ENCODE measurements at places on chromosomes 4 and X.
A peak's percentile ranks its signal among the peaks of the same experiment; 100 is the strongest.

- DNase-seq: no peak
Measured at GRCh38 chrX:3589474-3589873, 124.0 kb downstream of the PRKX start.

GRCh38 chr4:37935026-37935425, 25.2 kb upstream of the PTTG2 start:
- no peak for DNase-seq

- no peak for DNase-seq
Measured at GRCh38 chr4:181443021-181443420, 800.2 kb upstream of the TENM3 start.

DNA sequence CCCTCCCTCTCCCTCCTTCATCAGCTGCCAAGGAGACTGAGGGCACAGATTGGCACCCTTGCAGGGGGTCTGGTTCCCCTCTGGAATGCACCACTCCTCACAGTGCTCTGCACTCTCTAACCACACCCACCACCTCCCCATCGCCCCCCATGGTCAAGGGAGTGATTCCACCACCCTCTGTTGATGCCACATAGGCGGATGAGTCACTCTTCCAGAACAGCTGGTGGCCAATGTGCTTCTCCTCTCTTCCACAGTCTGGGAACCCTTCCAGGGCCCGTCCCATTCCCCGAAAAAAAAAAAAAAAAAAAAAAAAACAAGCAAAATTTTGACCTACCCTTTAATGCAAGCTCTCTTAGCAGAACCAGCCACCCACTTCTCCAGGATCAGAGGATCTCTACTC, 341.3 kb upstream of the KLF3 start:
- no peak for DNase-seq

DNA sequence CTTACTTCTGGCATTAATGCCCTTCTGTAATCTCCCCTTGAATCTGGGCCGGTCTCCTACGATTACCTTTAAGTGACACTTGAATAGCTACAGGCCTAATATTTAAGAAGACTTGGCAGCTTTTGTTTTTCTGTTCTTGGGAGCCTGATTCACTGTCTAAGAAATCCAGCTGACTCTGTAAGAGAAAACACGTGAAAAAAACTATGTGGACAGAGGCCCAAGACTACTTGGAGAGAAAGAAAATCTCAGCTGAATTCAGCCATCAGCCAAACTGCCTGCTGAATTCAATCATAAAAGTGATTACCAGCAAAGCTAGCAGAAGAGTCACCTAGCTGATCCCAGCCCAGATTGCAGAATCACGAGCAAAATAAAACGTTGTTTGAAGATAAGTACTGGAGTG, 521.2 kb downstream of the MID1IP1 start:
- DNase-seq: no peak

DNA sequence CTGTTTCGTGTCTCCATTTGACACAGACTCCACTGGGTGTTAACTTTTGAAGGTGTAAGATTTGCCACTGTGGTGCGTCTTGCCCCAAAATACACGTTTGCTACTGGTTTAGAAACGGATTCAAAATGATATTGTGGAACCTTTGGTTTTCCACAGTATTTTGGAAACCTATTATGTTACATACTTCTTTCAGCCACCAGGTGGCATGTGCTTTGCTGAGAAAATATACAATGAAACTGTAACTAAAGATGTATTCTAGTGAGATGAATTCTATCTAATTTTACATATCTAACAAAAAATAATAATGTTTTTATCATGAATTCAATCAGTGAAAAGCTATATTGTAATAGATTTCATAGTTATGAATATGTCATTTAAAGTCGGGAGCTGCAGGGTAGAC, 28.4 kb upstream of the SLITRK4 start:
- no peak for DNase-seq

- DNase-seq: no peak
Measured at GRCh38 chr4:1049591-1049905, 38.1 kb downstream of the FGFRL1 start.

DNA sequence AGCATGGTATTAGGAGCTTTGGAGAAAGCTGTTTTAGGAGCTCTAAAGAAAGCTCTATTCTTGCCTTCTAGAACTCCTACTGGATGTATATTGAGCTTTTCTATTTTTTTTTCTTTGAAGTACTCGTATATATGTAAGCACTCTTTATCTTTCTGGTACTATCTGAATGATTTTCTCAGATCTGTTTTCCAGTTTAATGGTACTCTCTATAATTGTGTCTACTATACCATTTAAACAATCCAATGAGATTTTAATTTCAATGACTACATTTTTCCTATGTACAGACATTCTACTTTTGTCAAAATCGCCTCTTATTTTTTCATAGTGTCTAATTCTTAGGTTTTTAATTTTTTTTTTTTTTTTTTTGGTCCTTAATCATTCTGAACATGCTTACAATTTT, 328.1 kb downstream of the DCTD start:
- DNase-seq: no peak

- DNase-seq: no peak
Measured at GRCh38 chr4:99165978-99166377, 21.9 kb upstream of the ADH4 start.

DNA sequence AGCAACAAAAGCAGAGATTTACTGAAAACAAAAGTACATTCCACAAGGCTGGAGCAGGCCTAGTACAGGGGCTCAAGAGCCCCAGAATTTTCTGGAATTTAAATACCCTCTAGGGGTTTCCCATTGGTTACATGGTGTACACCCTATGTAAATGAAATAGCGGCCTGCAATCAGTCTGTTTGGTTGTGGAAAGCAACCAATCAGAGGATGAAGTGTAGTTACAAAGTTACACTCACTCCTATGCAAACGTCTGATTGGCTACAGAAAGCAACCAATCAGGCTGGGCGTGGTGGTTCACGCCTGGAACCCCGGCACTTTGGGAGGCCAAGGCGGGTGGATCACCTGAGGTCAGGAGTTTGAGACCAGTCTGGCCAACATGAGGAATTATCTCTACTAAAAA, 13.8 kb upstream of the TXLNG start:
- DNase-seq: no peak

GRCh38 chr4:10897076-10897475, 212.5 kb upstream of the CLNK start:
- no peak for DNase-seq

- DNase-seq: no peak
Measured at GRCh38 chr4:23485801-23486200, 404.0 kb downstream of the PPARGC1A start.

DNA sequence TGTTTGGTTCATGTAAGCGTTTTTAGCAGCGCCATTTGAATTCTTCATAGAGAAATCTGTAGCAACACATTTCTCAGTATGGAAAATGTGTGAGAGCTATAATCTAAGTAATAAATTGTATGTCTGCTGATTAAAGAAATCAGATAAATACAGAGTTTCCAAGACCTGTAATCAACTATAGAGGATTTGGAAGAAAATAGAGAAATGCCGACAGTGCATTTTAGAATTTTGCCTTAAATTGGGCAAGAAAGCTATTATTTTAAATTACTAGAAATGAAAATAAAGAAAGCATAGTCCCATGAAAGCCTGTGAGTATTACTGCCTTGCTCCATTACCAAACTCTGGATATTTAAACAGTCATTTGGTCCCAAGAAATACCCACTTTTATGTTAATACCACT, 2.7 kb downstream of the RUFY3 start:
- DNase-seq: no peak

DNA sequence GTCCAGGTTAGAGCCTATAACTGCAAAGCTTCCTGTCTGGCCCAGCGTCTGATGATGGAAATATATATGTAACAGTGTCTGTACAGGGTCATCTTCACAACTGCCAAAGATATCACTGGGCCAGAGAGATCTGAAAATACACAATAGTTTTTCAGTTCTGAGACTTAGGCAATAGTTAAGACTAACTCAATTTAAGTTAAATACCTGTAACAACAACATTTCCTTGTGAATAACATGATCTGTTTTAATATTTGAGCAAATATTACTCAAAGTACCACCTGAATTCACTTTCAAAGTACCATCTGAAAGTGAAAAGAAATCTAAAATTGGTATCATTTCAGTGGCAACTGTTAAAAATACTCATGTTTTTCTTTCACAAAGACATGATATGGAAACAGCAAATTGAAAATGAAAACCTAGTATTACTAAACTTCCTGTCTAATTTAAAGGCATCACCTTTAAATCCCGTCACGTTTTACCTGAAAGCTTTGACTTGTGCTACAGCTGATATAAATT, 9.6 kb downstream of the ZAR1 start:
- DNase-seq: no peak

DNA sequence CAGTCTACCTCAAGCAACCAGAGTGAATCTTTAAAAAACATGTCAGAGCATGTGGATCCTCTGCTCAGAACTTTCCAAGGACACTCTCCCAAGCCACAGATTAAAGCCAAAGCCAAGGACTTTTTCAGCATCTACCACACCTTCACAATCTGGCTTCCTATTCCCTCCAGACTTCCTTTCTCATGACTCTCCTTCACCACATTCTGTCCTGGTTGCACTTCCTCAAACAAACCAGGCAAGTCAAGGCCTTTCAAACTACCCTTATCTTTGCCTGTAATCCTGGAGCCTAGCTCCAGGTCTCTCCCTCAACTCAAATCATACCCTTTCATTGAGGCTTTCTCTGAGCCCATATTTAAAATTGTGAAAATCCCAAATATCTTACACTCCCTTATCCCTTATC, 191.6 kb upstream of the GALNTL6 start:
- no peak for DNase-seq

- DNase-seq: no peak
Measured at GRCh38 chrX:11434607-11435006, 141.4 kb downstream of the AMELX start.

DNA sequence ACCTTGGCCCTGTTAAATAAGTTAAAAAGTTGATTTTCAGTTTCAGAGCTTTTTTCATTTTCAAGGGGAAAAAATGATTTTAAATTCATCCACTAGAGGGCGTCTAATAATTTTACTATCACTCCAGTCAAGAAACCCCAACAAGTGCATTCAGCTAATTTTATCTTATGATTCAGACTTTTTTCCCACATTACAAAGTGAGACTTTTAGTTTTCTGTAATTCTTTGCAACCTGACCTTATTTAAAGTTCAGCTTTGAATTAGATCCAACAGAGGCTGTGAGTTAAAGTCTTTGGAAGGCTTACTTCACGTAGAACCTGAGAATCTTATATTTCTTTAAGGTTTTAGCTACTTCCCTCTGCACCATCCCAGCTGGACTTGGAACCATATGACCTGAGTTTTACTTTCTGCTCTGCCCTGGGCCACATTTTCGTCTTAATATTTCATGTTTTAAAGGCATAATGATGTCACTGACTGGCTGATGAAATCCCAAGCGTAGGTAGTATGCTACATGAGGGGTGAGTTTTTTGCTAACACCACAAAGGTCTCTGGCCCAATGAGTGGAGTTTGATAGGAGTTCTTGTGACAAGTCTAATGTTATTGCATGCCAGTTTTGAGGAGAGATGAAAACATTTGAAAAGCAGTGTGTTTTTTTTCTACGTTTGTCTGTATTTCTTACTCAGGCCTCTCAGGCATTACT, 7.2 kb downstream of the GNRHR start:
- peak; percentile 5 for DNase-seq

DNA sequence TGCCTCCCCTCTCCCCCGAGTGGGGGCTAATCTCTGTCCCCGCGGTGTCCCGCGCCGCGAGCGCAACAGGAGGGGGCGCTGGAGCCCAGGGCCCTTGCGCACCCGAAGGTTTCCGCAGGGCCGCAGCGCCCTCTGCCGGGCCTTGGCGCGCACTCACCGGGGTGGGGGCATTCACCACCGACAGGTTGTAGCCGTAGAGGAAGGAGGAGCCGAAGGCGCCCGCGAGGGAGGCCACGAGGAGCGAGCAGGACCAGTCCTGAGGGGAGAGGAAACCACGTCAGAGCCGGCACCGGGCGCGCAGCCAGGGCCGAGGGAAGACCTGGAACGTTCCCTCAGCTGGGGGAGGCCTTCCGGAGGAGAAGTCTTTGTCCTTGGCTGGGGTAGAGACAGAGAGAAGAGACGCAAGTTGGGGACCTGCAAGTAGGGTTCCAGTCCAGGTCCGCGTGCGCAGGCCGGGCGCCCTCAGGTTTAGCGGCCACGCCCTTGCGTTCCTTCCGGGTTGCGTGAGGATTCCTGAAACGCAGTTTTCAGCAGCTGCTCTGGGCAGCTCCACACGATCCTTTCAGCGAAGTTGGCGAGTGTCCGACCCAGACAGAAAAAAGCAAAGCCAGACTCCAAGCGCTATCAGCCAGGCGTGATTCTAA, 2.4 kb downstream of the SLC2A9 start:
- DNase-seq: peak; percentile 80

- no peak for DNase-seq
Measured at GRCh38 chrX:47158131-47158530, 13.1 kb downstream of the RBM10 start.

All from NCI-H1417 treated with DMSO at 0.1 percent for 48 hours (cell line).